ENCODE measurements at places on chromosomes 5 and 9.

- no peak for DNase-seq
Observed at GRCh38 chr5:163660486-163660885, 155.1 kb downstream of the MAT2B start.

GRCh38 chr5:77986261-77986660, 210.1 kb upstream of the TBCA start:
- DNase-seq, result no peak

- DNase-seq, result no peak
Observed at GRCh38 chr9:115267790-115268189, 149.8 kb upstream of the TNC start.

- no peak for DNase-seq
Observed at GRCh38 chr5:386432-387341, 56.3 kb upstream of the EXOC3 start.

- DNase-seq, result no peak
Observed at GRCh38 chr9:125380406-125380805, 118.8 kb downstream of the GAPVD1 start.

DNA sequence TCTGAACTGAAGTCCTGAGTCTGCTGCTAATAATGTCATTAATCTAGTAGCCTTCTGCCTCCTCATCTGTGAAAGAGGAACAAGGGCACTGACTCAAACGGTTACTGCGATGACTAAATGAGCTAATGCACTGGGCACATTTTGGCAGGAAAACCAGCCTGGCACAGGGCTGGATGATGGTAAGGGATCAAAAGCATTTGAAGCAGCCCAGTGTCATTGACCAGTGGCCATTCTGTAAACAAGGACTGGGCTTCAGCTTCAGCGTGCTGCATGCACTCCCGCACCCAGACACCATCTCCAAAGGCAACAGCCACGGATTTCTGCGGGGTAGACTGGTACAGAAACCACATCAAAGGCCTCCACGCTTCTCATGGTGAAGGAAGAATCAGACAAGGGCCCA, 8.0 kb downstream of the GCNT4 start:
- DNase-seq, result no peak

DNA sequence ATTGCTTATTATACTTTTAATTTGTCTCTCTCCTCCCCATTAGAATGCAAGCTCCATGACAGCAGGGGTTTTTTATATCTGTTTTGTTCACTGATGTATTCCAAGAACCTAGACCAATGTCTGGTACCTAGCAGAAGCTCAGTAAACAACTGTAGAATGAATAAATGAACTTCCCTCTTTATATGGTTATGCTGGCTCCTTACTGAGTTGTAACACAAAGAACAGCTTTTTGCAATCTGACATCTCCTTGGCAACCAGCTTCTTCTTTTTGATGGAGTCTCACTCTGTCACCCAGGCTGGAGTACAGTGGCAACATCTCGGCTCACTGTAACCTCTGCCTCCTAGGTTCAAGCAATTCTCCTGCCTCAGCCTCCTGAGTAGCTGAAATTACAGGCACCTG, 13.6 kb downstream of the TRMO start:
- DNase-seq, result no peak

- peak; percentile 61 for DNase-seq
Observed at GRCh38 chr9:14400658-14400995, 86.7 kb upstream of the NFIB start.

- DNase-seq, result peak; percentile 80
Observed at GRCh38 chr9:14221558-14221957, 92.4 kb downstream of the NFIB start.

DNA sequence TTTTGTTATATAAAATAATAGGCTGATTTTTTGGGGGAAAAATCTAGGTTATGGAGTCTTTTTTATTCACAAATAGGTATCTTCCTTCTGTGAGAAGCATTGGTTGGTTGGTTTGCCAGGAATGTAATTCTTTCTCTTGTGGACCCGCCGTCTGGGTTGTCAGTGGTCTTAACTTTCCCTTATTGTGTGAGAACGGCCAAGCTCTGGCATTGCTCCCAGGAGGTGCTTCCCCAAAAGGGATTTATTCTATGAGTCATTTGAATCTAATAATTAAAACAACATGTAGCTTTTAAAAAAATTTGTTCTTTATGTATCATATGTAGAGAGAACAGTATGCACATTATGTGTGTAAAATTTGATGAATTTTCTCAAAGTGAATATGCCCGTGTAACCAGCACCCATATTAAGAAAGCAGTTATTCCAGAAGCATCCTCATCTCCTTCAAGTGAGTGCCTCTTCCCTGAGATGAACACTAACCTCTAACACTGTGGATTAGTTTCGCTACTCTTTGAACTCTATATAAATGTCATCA, 114.4 kb downstream of the MAST4 start:
- DNase-seq, result no peak
